ENCODE measurements at places on chromosomes 7 and 10.

GRCh38 chr7:1368682-1369571, 90.3 kb downstream of the MICALL2 start:
- DNase-seq = no peak

DNA sequence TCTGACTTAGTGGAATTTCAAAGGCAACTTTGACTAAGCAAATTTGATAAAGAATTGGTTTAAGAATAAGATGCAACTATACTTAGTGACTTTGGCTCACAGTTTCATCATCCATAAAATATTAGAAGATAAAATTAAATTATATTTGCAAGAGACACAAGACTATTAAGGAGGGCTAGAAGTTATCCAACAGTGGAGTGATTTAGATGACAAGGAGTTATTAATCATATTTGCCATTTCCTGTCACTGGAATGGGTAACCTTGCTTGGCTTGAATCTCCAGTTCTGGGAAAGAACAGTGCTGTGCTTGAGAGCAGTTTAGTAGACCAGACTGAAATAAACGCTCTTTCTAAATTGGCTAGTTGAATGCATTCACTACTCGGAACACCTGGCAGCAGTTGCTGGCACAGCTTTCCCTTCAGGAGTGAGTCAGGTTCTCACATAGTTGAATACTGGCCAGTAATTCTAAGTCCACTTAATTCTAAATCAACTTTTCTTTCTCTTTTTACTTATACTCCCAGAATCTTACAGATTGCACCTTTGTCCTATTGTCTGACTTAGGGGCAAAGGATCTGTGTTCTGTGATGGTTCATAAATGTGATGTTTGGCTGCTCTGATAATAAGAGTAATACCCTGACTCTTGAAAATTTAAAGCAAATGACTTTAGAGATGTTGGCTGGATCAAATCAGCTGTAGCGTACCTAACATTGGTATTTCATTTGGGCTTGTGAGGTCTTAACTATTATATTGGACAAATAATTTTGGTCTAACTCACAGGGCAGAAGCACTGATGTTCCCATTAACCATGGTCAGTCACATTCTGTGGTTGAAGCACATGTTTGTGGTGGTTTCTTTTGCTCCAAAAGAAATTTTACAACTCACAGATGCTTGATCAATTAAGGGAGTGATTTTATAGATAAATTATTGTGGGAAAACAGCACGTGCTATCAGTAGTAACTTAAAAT, 16.6 kb downstream of the STMP1 start:
- DNase-seq = no peak

- no peak for DNase-seq
Observed at GRCh38 chr7:93736668-93737369, 153.7 kb downstream of the TFPI2 start.

DNA sequence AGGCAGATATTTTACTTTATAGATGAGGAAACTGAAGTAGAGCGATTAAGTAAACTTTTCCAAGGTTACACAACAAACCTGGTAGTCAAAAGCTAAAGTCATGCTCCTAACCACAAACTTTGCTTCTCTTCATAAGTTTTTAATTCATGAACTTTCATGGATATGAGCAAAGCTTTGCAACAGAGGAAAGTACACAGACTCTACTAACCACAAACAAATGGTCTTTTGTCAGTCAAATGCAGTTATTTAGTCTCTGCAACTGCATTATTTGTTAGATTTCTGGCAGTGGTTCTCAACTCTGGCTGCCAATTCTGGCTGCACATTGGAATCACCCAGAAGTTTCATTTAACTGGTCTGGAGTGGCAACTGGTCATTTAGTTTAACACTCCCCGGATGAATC, 140.6 kb upstream of the TMEM168 start:
- DNase-seq = no peak

- DNase-seq = no peak
Observed at GRCh38 chr7:142805350-142806021, 34.7 kb downstream of the PRSS2 start.
